ENCODE measurements at places on chromosomes 5 and 9.

- peak; percentile 2 for DNase-seq
These were observed 34.5 kb upstream of the NCS1 start for GRCh38 chr9:130137641-130138081.

GRCh38 chr5:83632874-83633273 is 87.8 kb downstream of the HAPLN1 start:
- no peak for DNase-seq

DNA sequence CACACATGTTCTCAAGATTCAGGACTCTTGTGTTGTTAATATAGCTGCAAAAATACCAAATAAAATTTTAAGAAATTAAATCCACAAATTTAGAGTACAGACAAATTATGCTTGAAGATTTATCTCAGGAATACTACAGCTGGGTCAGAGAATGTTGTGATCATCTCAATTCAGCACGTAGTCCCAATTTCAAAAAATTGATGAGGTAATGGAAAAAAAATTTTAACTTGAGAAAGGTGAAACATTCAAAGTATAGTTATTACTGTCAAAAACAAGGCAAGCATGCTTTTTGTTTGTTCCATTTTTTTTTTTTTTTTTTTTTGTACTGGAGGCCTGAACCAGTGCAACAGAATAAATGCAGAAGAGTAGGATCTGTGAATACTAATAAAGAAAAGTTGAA is 29.4 kb downstream of the ICE1 start:
- no peak for DNase-seq

DNA sequence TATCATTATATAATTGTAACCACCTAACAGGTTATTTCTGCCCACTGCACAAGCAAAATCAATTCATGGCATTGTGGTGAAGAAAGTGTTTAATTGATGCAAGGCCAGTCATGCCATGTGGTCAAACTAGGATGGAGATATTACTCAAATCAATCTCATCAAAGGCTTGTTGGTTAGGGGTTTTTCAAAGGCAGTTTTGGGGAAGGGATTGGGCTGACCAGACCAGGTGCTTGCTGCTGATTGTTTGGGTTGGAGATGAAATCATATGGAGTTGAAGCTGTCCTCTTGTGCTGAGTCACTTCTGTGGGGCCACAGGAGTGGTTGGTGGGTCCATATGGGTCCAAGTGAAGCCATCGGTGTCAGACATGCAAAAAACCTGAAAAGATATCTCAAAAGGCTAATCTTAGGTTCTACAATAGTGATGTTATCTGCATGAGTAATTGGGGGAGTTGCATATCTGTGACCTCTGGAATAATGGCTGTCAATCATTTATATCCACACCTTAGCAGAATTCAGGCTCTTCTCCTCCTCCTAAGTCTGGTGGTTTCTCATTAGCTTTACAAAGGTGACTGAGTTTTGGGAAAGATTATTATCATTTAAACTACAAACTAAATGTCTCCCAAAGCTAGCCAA is 44.9 kb downstream of the HMGCS1 start:
- DNase-seq = no peak

GRCh38 chr5:139648205-139649081 is at the start of gene CXXC5:
Gene CXXC5, plus strand, starts transcription at chr5:139648349. Its CDS starts 32,175 bp downstream, at chr5:139680524.
- DNase-seq = peak; percentile 92

DNA sequence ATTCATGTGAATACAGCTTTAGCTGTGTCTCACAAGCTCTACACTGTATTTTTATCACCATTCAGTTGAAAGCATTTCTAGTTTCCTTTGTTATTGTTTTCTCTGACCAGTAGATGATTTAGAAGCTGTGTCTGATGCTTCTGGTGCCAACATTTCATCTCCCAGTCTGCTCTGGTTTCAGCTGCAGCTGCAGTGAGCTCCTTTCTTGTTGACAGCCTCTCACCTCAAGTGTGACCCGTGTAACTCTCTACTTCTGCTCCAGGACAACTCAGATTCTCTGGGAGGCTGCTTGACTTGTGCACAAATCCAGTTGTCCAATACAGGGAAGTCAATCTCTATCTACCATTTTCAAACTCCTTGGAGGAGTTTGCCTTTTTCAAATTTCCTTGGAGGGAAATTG is 504.8 kb downstream of the DIRAS2 start:
- DNase-seq = no peak

- DNase-seq = no peak
These were observed 368.0 kb upstream of the SEMA6A start for GRCh38 chr5:116942622-116943021.

DNA sequence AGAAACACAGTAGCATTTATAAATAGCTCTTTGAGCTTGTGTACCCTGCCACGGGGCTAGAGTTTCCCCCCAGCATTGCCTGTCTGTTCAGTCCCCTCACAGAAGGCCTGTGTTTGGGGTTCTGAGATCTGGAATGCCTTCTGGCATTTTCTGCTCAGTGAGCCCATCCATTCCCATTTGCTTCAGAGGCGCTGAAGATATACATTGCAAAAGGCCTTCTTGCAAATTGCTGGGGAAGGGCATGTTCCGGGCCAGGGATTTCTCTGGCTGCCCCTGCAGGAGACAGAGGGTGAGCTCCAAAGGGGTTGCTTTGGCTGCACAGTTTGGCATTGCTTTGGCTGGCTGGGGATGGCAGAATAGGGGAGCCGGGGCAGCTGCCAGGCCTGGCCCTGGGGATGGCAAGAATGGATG is 308.4 kb downstream of the MSX2 start:
- DNase-seq = no peak

DNA sequence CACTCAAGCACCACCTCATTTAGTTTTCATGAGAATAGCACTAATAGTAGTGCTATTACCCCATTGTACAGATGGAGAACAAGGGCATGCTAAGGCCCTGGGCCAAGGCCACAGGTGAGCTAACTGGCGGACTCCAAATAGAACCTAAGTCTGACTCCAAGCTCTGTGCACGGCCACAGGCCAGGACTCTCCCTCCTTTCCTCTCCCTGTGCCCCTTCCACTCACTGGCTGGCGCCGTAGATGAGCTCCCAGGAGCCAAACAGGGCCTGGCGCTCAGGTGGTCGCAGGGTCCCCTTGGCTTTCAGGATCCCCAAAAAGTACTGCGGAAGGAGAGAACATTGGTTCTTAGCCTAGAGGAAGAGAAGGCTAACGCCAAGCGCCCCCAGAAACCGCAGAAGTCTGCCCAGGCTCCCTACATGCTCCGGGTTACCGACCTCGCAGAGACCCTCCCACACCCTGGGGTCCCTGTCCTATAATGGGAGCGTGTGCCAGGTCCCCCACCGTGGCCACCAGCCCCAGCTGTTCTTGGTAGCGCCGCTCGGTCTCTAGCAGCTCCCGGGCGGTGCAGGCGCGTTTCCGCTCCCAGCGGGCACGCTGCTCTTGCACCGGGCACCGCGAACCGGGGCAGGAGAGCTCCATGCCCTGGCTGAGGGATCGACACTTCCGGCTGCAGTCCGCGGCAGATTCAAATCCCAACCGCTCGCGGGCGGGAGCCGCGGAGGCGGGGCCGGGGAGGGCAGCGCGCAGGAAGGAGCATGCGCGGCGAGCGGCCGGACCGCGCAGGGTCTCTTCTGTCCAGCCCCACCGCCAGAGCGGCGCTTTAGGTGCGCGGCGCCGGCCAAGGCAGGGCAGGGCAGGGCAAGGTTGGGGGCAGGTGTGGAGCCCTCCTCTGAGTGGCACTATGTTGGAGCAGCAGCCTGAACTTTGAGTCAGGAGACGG is at the start of gene ARHGEF39:
TSS of gene ARHGEF39 (minus strand) at position 665 of the 940 bp plus-strand sequence. CDS start at position 639, 26 bp downstream.
- DNase-seq = peak; percentile 90

- no peak for DNase-seq
These were observed 261.6 kb downstream of the NFIB start for GRCh38 chr9:14052359-14052758.

DNA sequence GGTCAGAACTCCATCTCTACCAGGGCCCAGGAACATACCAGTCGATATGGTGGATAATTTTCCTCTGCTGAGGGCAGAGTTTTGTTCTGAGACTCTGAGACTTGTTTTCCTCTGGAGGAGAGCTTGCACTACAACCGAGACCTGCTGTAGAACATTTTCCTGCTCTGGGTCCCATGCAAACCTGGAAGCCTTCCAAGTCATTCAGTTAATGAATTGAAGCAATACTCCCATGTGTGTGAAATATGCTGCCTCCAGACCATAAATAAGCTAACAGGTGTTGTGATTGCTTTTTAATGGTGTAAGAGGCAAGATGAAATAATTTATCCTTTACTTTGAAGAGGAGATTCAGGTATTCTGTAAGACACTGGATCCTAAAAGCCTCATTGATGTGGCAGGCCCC is 372.8 kb downstream of the TMEM167A start:
- no peak for DNase-seq

- DNase-seq = peak; percentile 18
These were observed 15.9 kb downstream of the NINJ1 start for GRCh38 chr9:93117924-93118862.

GRCh38 chr9:16294133-16294770 is 576.2 kb downstream of the BNC2 start:
- DNase-seq = no peak

- DNase-seq = no peak
These were observed 170.3 kb upstream of the FTMT start for GRCh38 chr5:121681229-121681855.

DNA sequence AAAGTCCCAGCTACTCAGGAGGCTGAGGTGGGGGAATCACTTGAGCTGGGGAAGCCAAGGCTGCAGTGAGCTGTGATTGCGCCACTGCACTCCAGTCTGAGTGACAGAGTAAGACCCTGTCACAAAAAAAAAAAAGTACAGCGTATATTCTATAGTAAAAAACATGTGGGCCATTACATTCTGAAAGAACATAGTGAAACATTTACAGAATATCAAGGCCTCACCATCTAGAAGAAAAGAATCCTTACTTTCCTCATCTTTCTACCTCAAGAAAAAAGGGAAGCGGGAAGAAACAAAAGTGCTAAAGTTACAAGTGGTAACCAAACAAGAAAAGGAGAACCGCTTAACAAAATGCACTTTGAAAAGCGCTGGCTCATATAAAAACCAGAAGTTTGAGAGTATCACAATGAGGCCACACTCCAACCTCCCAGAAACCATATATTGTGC is 5.7 kb upstream of the SYK start:
- no peak for DNase-seq

GRCh38 chr5:87827539-87827938 is 414.8 kb upstream of the CCNH start:
- DNase-seq = no peak

GRCh38 chr9:136170006-136170901 is 34.7 kb downstream of the LHX3 start:
- DNase-seq = peak; percentile 54

GRCh38 chr5:131384616-131385214 is 120.9 kb downstream of the CDC42SE2 start:
- no peak for DNase-seq

GRCh38 chr5:5738797-5739489 is 316.5 kb downstream of the ICE1 start:
- DNase-seq = no peak

- DNase-seq = peak; percentile 93
These were observed 25.8 kb downstream of the FPGS start for GRCh38 chr9:127828262-127829031.

- DNase-seq = no peak
These were observed 200.1 kb downstream of the NSG2 start for GRCh38 chr5:174245516-174246075.

Data from left ventricle myocardium superior (tissue), 1 donor.